ENCODE measurements at places on chromosomes 6 and 20.

- DNase-seq = no peak
Measured at GRCh38 chr6:107405002-107405401, 54.4 kb downstream of the PDSS2 start.

DNA sequence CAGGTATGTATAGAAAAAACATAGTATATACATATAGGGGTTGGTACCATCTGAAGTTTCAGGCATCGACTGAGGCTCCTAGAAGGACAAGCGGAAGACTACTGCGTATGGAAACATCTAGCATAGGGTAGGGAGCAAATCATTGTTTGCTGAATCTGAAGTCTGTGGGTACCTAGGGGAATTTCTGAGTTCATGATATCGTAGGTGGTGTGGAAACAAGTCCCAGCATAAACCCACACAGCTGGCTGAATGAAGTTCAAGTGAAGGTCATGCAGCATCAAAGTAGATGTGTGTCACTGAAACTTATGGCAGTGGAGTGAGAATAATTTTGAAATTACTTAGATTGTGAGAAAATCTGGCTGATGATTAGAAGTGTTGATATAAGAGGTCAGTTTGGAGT lies 39.4 kb downstream of the MAP7 start:
- no peak for DNase-seq

DNA sequence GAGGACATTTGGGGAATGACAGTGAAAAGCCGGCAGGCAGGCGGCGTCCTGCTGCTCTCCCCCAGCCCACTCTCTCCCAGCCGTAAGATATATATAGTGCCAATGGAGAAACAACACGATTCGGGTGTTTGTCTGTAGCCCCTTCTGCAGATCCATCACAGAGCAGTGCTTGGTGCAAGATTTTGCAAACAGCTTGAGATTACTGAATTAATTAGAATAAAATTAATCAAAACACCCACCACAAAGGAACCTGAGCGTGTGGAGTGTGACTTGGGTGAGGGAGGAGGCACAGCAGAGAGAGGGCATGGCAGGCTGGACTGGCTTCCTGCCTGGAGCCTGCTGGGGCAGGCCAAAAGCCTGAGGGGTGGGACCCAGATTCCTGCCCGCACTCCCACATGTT lies 28.8 kb upstream of the CCDC167 start:
- DNase-seq = no peak

DNA sequence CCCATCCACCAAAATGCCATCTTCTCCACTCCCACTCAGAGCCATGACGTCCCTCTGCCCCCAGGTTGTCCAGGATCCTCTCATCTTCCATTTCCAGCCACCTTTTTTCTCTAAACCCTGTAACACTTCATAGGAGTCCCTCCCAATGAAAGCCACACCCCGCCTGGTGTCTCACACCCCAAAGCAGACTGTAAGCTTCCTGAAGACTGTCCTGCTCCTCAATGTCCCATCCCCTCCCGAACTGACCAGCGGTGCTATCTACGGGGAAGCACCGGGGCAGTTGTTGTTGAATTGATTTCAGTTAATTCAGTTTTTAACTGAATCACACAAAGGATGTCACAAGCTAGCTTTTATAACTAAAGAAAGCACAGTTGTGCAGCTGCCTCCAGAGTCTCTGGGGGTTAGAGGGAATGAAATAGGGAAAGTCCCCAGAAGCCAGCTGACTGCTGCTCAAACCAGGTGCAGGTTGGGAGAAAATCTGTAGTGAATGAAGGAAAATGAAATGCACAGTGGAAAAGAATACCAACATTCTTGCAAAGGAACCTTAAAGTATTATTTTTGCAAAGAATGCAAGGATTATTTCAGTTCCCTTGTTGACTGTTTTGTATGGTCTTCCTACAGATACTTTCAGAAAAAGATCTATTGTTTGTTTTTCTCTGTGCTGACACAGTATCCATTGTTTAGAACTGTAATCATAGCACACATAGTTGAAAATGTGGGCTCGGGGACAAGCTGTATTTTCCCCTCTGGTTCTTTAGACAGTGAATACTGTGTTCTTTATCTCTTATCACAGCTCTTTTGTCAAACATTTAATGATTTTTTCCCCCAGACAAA lies 222.6 kb upstream of the QKI start:
- no peak for DNase-seq

GRCh38 chr6:170122651-170123050 lies 168.2 kb downstream of the DLL1 start:
- no peak for DNase-seq

DNA sequence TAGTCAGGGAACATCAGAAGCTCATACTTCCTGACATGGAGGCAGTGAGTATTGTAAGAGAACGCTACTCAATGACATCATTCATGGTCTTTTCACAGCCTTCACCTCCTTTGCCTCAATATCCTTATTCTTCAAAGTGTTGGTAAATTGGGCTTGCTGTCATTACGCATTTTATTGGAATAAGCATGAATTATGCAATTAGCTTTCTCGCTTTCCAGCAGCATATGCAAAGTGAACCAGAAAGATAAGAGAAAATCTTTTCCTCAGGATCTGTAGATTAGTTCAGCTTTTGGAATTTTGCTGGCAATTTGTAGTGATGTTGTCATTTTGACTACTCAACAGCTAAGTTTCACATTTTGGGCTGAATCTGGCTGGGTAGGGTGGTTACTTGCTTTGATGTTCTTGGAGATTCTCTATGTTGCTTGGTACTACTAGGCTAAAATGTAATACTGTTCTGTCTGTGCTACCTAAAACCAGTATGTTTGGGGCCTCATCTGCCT lies 1012.1 kb downstream of the KIF16B start:
- DNase-seq = no peak

- DNase-seq = no peak
Measured at GRCh38 chr6:113651920-113652319, 205.2 kb upstream of the MARCKS start.

GRCh38 chr20:43746344-43747137 lies 19.7 kb upstream of the GTSF1L start:
- no peak for DNase-seq
